ENCODE measurements at places on chromosomes 4 and X. TPM values are rescaled to one million over a fixed set of nuclear protein-coding genes. Genes with fewer than 3 reads are reported as not detected.
A peak's percentile ranks its signal among the peaks of the same experiment; 100 is the strongest.

DNA sequence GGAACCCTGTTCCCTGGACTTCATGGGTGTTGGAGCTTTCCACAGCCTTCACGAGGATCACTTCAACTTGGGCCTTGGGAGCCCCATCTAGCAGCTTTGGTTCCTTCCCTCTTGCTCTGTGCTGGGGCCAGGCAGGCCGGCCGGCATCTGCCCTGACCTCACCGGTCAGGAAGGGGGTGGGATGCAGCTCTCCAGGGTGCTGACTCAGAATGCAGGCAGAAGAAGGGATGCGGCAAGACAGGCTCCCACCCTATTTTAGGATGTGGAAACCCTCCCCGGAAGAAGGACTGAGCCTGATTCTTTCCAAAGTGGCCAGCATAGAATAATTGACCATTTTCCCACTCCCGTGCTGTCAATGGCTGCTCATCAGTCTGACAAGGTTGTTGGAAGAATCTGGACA is 47.1 kb downstream of the FHDC1 start:
- no peak for DNase-seq

DNA sequence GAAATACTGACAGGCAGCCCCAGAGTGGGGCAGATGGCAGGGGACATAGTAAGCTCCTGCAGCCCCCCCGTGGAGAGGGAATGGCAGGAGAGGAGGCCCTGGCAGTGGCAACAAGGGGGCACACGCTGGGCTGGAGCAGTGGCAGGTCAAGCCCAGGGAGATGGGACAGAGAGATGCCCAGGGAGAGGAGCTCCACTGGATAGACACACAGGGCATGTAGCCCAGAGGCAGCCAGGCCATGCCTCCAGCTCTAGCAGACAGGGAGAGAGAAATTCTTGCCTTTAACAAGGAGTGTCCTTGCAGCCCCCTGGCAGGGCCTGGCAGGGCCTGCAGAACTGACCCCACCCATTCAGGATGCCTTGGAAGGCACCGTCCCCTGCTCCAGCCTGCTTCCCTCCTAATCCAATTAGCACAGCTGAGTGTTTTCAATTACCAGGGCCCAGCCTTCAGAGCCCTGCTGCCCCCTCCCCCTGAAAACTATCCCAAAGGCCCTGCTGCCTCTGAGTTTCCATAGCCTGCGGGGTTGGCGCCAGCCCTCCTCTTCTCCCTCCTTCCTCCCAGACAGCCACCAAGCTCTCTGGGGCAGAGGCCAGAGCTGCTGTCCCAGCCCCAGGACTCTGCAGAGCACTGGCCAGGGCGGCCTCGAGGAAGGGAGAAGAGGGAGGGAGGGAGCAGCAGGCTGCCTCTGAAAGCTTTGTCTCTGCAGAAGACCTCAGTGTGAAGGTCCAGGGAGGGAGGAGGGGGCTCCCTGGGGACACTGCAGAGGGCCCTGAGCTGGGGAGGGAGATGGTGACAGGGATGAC is 12.5 kb downstream of the L1CAM start:
- DNase-seq: no peak

- DNase-seq: no peak
These were observed 253.7 kb upstream of the ANXA10 start for GRCh38 chr4:167838686-167839085.

DNA sequence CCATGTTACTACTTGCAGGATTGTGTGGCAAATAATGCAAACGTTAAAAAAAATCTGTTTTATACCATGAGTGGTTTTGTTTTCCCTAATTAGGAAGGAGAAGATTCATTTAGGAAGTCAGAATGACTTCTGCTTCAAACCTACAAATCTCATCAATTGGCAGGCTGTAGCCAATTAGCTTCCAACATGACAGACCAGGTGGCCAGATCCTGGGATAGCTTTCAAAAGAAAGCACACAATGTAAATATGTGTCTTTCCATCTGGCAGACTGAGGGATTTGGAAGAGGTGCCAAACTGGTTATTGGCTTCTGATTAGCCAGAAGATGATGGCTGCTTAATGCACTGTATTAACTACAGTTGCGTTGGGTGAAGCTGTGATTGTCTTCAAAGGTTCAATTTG is 432.8 kb downstream of the ANKRD50 start:
- no peak for DNase-seq

GRCh38 chr4:119206178-119206577 is 6.3 kb upstream of the USP53 start:
- no peak for DNase-seq

DNA sequence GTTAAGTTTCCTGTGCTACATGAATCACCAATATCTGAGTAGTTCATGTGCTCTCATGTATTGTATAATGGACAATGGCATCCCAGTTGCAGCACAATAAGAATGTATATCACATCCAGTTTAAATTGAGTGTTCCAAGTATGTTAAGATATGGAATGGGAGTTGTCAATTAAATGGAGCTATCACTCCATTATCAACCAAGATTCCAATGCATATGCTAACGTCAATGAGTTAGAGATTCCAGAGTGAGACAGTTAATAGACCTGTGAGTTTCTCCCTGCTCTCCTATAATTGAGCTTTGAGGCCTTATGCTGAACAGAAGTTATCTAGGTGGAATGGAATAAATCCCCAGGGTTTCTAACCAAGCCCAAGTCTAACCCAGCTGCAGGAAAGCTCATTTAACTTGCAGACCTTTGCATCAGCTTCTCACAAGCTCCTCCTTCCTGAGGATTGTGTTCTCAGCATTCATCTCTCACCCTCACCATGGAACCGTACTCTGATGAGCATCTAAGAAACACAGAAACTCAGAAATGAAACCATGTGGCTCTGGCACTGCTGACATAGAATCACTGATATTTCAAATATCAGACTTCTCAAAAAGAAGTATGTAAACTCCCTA is 84.8 kb downstream of the TIGD2 start:
- DNase-seq: no peak

- no peak for DNase-seq
These were observed 293.2 kb downstream of the FBXO8 start for GRCh38 chr4:173990126-173990868.

- peak; percentile 17 for DNase-seq
These were observed 213.4 kb upstream of the LNX1 start for GRCh38 chr4:53804719-53805118.

DNA sequence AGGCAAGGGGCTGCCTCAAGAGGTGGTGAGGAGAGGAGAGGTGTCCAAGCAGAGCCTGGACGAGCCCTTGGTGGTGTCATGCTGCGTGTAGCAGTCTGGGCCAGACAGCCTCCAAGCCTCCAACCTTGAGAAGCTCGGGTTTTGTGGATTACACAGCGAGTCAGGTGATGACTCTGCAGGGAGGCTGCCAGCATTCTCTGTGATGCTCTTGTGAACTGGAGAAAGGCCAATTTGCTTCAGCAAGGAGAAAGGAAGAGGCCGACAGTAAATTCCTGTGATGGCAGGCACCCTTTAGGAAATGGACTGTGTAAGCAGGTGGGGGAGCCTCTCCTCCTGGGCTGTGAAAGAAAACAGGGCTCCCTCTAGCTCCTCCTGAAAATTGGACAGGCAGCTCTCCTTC is 36.0 kb upstream of the CD99L2 start:
- DNase-seq: no peak

DNA sequence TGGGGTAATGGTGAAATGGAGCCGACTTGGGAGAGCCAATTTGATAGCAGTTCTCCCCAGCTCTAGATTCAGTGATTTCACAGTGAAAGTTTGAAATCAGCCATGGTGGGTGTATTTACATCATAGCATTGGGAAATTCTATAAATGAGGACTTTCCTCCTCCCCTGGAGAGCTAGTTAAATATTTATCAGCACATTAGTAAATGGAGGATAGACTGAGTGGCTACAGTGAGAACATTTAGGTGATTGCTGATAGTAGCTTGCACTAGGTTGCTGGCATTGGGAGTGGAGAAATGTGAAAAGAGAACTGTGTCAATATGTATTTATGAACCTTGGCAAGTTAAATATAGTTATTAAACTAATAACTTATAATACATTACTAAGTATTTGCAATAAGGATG is 347.3 kb downstream of the CCSER1 start:
- DNase-seq: no peak

DNA sequence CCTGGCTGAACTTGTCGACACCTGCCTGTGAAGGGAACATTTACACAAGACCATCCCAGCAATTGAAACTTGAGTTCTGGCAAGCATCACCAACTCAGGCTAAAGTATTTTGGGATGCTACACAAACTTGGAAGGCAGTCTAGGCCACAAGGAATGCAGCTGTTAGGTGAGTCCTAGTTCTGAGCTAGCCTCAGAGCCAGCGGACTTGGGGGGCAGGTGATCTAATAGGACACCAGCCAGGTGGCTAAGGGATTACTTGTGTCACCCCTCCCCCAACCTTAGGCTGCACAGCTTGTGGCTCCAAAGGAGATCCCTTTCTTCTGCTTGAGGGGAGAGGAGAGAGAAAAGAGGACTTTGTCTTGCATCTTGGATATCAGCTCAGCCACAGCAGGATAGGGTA is 62.3 kb upstream of the DKK2 start:
- DNase-seq: no peak

DNA sequence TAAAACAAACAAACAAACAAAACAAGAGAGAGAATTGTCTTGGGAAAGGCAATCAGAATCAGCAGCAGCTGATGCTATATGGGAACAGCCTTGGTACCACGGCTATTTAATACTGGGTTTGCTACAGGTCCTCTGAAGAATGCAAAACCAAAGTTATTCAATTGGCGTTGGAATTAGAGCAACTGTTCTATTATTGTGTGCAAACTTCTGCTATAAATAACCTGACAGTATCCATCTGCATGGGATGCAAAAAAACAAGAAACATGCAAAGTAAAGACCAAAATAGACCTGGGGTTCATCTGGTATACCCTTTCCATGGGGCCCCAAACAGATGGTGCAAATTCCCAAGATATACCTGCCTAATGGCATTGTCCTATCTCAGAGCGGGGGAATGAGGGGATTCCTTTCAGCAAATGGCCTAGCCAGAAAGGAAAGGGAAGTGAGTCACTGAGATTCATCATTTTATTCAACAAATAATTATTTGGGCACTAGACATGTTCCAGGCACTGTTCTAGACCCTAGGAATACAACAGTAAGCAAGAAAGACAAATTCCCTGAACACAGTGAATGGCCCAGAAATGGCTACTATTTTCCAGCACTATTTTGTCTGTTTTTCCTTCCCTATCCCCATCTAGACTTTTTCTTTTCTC is 268.9 kb downstream of the FBXW7 start:
- DNase-seq: no peak

DNA sequence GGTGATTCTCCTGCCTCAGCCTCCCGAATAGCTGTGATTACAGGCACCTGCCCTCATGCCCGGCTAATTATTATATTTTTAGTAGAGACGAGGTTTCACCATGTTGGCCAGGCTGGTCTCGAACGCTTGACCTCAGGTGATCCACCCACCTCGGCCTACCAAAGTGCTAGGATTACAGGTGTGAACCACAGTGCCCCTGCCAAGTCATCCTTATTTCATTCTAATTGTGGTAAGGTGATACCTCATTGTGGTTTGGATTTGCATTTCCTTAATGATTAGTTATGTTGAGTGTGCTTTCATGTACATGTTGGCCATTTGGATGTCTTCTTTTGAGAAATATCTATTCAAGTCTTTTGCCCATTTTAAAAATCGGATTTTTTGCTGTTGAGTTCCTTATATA is 93.0 kb downstream of the USP9X start:
- no peak for DNase-seq

- no peak for DNase-seq
These were observed 104.2 kb upstream of the TET2 start for GRCh38 chr4:105042451-105042850.

GRCh38 chr4:22490718-22491315 is 25.0 kb downstream of the ADGRA3 start:
- no peak for DNase-seq

DNA sequence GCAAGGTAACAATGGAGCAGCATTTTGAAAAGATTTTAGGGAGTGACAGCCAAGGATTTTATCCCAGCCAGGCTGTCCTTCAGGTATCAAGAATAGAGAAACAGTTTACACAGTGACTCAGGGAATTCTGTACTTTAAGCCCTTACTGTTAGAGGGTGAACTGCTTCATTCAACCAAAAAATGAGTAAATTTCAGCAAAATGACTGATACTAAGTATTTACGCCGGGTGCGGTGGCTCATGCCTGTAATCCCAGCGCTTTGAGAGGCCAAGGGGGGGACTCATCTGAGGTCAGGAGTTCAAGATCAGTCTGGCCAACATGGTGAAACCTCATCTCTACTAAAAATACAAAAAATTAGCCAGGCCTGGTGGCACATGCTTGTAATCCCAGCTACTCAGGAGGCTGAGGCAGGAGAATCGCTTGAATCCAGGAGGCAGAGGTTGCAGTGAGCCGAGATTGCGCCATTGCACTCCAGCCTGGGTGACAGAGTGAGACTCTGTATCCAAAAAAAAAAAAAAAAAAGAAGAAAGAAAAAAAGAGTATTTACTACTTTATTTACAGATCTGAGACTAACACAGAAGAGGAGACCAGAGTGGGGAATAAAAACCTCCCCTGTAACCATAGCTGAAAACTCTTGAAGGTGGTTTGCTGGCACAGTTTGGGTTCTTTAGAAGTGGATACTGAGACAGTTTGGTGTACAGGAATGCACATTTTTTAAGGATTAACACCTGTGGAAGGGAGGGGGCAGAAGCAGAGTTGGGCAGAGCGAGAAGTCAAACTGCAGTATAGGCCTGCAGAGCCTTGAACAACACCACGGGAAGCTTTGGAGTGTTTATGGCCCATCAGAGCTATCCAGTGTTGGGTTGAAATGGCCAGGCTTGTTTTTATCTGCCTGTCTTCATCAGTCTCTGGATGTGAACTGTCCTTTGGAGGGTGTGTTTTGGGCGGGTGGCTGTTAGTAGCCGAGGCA is 40.5 kb downstream of the TMEM131L start:
- DNase-seq: no peak

DNA sequence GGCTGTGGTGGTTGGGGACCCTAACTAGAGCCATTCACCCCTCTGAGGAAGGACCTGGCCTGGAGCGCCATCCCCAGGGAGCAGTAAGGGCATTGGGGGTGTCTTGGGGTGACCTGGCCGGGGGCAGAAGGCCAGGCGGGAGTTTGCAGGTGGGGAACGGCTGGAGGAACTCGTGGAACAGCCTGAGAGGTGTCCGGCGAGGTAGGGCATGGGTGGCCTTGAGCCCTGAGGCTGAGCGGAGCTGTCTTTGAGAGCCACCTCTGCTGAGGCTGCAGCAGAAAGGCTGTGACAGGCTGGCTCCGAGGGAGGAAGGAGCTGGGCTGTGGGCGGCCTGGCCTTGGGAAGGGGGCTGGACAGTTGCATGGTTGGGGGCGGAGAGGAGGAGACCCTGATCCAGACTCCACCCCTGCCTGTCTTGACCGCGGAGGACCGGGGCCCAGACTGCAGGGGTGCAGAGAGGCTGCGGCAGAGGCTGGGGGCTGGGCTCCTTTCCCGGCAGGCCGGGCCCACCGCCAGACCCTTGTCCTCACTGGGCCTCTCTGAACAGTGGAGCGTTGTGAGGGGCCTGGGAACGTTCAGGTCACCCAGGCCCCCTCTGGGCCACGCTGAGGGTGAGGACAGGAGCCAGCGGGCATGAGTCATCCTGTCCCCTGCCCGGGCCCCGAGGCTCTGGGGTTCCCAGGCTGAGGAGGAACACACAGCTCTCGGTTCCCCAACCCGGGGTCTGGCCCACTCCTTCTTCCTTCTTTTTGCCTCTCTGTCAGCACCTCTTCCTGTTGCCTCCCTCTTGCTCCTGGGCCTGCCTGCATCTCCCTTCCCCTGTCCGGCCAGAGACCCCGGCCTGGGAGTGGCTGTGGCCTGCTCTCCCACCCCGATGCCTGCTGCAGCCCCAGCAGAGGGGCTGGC is 8.1 kb downstream of the SH3BP2 start:
- DNase-seq: peak; percentile 46

Gene FAM47A
- total RNA-seq: not detected

Gene LONRF3
- 1.6 TPM for total RNA-seq

Gene MAGEA9B
- not detected for total RNA-seq

Gene IL3RA
- total RNA-seq: 7.5 TPM

Gene HSFX3
- not detected for total RNA-seq

Gene AIMP1
- total RNA-seq: 49.7 TPM

Gene SPIN2A
- 1.2 TPM for total RNA-seq

Gene GSPT2
- total RNA-seq: 13.6 TPM
